Activated CD4-positive, alpha-beta T cell treated with anti-CD3 and anti-CD28 coated beads for 36 hours (primary cell): ENCODE measurements at places on chromosomes 2 and 18.
A peak's percentile ranks its signal among the peaks of the same experiment; 100 is the strongest.

DNA sequence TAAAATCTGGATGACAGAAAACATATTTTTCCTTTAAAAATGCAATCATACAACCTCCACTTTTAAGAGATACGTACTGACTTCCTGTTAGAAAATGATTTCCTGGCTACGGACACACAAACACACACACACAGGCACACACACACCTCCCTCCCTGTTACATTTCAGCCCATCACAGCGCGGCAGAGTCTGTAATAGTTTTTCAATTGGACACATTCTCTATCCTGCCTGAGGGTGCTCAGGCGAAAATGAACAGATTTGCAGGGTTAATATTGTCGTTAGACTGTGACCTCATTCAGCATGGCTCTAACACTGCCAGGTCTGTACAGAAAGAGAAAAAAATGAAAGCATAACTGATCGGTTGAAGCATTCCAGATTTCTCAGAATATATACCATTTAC is 45.0 kb downstream of the KCTD1 start:
- no peak for DNase-seq

DNA sequence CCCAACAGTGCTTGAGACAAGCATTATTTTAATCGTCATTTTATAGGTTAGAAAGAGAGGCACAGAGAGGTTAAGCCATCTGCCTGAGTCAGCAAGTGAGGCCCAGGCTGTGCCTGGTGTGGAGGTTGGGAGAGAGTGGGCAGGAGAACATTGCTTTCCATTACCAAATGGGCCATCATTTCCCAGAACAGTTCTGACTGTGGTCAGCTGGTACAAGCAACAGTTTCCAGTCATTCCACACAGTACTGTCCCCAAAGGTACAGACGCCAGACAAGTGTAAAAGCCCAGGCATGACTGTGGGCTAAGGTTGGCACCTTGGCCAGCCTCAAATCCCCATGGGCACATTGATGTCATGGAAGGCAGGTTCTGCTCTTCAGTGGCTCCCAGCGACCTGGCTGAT is 98.2 kb upstream of the LCLAT1 start:
- peak; percentile 55 for DNase-seq

DNA sequence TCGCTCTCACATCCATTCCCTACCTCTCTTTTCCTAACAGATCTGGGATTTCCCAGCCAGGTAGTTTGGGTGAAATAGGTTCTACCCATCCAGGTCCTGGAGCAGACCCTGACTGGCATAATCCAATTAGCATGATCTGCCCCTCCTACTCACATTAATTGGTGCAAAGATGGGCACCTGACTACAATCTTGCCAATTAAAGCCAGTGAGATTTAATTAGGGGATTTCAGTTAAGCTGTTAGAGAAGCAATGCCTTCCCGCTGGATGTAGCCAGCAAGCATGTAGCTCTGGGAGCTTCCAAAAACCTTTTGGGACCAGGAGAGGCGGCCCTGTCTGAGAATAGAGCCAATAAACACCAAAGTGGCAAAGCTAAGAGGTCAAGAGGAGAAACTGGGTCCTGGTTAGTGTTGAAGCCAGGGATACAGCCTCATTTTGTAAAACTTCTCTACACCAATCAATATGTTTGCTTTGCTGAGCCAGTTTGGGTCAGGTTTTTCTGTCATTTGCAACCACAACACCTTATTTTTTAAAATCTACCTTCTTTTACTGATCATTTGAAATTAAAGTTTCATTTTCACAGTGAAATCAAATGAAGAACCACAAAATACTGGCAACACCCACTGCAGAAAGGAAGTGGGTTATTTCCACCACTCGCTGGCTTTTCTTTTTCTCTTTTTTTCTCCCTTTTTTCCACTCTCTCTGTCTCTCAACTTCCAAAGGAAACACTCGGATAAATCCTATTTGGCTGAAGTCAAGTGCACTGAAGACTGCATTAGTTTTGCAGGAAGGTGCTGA is 3.2 kb upstream of the TTC39C start:
- DNase-seq: peak; percentile 26

DNA sequence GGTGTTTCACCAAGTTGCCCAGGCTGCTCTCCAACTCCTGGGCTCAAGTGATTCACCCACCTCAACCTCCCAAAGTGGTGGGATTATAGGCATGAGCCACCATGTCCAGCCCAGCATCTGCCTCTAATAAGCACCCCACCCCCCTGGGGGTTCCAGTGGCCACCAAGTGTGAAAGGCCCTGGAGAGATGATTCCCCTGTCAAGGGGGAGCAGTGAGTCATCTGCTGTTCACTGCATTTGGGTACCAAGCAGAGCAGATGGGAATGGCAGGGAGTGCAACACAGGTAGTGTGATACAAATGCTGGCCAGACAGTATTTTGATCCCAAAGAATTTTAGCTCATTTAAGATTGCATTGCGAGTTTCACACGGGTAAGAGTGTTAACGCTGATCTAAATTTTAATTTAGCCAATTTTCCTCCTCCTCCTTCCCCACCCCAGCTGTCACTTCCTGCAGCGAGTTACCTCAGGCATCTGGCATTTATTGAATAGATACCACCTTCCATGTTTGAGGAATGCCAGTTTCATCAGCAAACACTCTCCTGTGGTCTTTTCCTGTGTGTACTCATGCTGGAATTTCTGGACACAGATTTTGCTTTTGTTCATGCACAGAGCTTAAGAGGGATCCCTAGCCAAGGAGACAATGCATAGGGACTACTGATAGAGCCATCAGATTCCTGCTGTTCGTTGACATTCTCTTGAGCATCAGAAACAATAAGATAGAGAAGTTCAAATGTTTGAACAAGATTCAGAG is 32.4 kb upstream of the NCK2 start:
- DNase-seq: no peak

GRCh38 chr18:34648269-34648985 is 61.7 kb upstream of the DTNA start:
- DNase-seq: no peak

DNA sequence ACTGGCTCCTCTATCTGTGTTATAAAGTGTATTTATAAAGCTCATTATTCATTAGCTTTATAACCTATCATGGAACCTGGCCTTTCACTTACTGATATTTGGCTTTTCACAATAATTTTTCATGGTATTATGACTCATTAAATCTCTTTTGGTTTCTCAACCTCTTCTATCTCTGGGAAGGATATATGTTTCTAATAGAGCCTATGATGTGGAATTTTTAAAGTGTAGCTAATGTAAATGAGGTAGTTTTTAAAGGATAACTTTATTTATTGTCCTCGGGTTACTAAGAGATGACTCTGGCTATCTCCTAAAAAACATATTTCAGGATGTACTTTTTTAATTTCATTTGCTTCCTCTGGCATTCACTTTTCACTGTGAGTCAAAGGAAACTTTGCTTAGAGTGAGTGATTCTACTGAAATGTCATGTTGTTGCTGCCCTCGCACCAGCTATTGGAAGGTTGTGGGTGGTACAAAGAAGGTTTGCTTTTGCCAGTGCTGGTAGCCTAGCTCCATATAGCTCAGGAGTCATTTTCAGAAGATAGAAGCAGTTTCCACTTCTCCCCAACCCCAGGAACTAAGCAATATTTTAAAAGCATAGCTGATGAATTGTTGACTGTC is 85.2 kb upstream of the RPE start:
- DNase-seq: no peak

DNA sequence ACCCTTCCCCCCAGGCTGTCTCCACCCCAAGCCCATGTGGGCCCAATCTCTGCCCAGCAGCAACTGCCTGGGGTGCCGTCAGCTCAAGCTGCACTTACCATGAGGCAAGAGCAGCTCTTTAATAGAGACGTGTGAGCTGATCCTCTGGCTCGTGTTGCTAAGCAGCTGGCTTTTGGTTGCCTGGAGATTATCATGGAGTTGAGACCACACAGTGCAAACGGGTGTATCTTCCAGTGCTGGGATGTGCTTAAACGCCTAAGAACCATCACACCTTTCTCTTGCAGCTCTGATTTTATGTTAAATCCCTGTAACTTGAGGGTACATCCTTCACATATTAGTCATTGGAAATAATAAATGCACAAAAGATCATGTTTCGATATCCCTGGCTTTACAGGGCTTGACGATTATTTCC is 271.1 kb downstream of the PRKCE start:
- no peak for DNase-seq

DNA sequence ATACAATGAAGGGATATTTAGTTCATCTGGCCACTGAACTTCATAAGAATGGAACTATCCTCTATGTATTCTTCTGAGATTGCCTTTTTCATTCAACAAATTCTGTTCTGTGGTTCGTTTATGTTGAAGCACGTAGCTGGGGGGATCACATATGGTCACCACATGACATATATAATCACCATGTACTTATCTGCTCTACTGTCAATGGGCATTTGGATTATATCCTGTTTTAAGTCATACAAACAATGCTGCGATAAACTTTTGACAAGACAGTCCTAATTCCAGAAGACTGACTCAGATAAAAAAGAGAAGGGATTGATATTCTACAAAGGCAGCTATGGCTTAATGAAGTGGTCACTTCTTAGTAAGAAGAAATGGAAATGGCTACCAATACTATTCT is 116.0 kb upstream of the CCDC195 start:
- DNase-seq: no peak

GRCh38 chr2:25201265-25201664 is 32.9 kb upstream of the POMC start:
- no peak for DNase-seq

DNA sequence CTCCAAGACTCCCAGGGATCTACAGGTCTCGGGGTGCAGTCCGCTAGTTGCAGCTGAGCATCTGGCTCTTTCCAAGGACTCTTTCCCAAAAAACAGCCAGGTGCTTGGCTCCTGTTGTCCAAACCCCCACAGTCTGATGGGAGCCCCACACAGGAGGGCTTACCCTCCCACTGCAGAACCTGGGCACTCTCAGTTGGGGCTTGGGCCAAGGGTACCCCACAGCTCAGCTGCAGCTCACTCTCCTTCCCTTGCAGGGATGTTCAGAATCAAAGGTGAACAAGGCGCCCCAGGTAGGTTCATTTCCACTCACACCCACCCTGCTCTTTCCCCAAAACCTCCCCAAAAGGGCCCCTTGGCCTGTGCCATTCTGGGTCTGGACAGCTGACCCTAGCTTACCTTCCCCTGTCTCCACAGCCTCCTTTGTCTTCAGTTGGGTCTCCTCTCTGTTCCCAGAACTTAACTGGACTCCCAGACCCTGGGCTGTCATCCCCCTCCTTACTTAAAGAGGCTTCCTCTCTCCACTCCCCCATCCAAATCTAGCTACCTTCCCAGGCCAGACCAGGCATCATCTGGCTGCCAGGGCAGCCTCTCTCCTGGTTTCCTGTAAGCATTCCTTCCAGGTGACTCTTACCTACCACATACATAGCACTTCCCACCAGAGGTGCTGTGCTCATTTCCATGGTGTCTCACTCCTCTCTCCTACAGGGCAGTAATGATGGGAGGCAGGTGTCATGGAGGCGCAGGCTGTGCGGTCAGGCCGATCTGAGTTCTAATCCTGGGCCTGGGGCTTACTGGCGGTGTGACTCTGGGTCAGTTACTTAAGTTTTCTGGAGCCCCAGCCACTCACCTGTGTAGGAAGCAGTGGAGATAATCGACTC is 29.5 kb downstream of the MARCO start:
- no peak for DNase-seq

DNA sequence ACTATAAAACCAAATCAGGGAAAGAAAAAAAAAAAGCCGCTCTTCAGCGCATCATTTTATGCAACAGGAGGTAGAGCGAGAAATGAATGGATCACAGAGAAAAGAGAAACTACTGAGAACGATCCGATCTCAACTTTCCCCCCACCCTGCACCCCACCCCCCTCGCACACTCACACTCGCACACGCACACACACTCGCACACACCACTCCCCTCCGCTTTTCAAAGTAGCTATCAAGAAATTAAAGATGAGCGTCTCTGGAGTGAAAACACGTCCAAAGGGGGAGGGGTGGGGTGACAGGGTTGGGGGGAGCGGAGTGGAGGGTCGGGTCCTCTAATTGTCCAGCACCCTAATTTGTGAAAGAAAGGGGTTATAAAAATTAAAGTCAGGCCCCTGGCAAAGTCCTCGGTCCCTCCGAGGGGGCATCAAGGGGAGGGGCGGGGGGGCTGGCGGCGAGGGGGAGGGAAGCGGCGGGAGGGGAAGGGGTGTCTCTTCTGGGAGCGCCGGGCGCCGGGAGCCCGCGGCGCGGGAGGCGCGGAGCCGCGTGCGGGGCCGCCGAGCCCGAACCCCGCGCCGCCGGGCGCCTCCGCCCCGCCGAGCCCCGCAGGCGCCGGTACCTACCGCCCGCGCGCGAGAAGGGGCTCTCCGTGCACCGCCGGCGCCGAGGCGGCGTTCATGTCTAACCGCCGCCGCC is 428 bp downstream of the TCF4 start:
- DNase-seq: peak; percentile 31

- no peak for DNase-seq
Measured at GRCh38 chr2:8885449-8886201, 48.2 kb upstream of the KIDINS220 start.

DNA sequence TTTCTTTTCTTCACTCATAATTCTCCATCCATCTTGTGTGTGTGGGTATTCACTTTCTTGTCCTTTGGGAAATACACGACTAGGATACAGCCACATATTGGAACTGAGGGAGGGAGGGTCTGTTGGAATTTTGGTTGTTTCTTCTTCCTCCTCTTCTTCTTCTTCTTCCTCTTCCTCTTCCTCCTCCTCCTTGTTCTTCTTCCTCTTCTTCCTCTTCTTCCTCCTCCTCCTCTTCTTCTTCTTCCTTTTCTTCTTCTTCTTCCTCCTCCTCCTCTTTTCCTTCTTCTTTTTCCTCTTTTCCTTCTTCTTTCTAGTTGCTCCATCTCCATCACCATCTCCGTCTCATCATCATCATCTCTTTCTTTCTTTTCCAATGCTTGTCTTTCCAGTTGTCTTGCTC is 1307.3 kb upstream of the ZEB2 start:
- DNase-seq: no peak

GRCh38 chr18:80154293-80154692 is 45.2 kb downstream of the ADNP2 start:
- DNase-seq: peak; percentile 73

DNA sequence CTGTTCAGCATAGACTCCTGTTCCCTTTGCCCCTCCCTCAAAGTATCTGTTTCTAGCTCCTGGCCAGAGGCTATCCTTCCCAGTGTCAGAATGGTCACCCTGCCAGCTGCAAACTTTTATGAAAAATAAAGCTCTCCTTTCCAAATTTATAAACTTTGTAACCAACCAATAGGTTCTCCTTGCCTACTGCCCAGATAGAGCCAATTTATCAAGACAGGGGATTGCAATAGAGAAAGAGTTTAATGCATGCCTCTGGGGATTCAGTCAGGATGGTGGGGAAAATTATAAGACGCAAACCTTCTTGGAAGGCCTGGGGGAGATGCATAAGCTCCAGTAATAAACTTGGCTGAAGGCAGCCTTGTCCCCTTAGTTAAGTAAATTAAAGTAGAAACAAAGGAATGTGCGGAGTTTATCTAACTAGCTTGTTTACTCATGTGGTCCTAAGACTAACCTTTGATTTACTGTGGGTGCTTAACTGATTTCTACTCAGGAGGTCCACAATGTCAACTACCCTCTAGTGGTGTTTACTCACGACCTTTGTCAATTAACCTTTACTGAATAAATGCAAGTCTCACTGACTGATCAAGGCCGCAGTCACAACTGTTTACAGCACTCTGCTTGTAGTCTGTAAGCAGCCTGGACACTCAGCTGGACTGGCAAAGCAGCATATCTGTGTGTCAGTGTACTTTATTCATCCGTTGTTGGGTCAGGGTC is 42.9 kb upstream of the PDK1 start:
- no peak for DNase-seq
